ENCODE measurements at places on chromosomes 3 and 15. TPM values are rescaled to one million over a fixed set of nuclear protein-coding genes. Genes with fewer than 3 reads are reported as not detected.

The CTSH gene
- 4.3 TPM for total RNA-seq

The TP63 gene
- not detected for total RNA-seq

- no peak for DNase-seq
- H3K27me3 ChIP-seq: no peaks in the 10 kb centered on the region
- no peak overlapping the region for H3K27ac ChIP-seq
- peaks cover 41% of the 10 kb centered on the region for H3K4me1 ChIP-seq
Measured at GRCh38 chr3:143755978-143756377, 92.3 kb downstream of the SLC9A9 start.

DNA sequence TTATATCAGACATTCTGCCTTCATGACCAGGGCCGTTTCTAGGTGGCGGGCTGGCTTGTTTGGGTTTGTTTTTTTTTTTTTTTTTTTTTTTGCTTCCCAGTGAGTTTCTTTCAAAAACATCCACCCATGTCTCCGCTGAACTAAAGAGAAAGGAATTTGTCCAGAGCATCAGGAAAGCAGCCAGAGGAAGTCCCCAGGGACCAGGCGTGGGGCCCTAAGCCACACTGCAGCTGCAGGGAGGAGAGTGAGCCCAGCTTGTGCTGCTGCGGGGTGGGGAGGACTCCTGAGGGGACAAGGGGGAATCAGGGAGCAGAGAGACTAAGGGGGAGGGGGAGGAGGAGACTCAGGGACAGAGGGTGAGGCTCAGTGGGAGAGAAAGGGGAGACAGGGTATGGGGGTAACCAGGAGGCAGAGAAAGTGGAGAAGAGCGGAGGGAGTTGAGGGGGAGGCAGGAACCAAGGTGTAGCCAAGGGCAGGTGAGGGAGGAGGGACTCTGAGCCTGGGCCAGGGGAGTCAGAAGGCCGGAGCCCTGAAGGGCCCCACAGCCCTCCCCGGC is 49.5 kb downstream of the CYP11A1 start:
- no peaks in the 10 kb centered on the region for H3K36me3 ChIP-seq
- no peak for DNase-seq
- H3K27me3 ChIP-seq: no peaks in the 10 kb centered on the region
- H3K27ac ChIP-seq: no peak overlapping the region
- H3K4me3 ChIP-seq: no peak overlapping the region
